ENCODE measurements at places on chromosomes 5 and 9.
A peak's percentile ranks its signal among the peaks of the same experiment; 100 is the strongest.

- peak; percentile 79 for DNase-seq
Observed at GRCh38 chr5:343461-344401, 22.2 kb downstream of the AHRR start.

DNA sequence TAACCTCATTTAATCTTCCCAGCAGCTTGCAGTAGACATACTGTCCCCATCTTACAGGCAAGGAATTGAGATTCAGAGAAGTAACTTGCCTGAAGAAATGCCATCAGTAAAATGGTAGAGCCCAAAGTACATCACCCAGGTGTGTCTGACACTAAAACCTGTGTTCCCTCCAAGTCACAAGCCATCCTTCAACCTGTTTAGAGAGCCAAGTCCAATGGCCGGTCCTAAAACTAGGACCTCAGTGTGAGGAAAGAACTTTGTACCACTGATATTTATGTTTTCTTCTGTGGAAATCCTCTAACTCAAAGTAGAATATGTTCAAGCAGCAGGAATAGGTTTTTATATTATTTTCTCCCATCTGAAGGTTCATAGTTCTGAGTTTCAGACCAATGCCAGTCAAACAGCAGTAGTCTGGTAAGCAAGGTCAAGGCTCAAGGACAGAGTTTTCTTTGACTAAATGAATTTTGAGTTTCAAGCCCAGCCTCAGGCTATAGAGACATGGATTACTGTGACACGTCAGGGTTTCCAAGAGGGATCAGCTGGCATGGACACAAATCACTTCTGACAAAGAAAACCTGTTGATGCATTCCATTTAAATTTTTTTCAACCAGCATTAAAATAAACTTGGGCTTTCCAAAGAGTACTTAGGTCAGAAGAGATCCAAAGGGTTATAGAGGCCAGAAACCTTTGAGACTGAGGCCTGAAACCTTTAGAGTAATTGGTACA lies 80.9 kb upstream of the PLPP6 start:
- DNase-seq = no peak

- no peak for DNase-seq
Observed at GRCh38 chr9:88681434-88681833, 146.5 kb downstream of the NXNL2 start.

- no peak for DNase-seq
Observed at GRCh38 chr5:15492545-15492944, 7.4 kb upstream of the FBXL7 start.

GRCh38 chr9:117247266-117247665 lies 167.6 kb downstream of the ASTN2 start:
- DNase-seq = peak; percentile 7

GRCh38 chr5:145697251-145697990 lies 137.7 kb downstream of the PRELID2 start:
- peak; percentile 51 for DNase-seq
